T-helper 9 cell (primary cell): ENCODE measurements at places on chromosomes 1 and 21.

GRCh38 chr1:48028218-48029069 lies 31.3 kb upstream of the TRABD2B start:
- no peak for DNase-seq

GRCh38 chr1:93837961-93838360 lies 41.0 kb downstream of the DNTTIP2 start:
- DNase-seq, result no peak

DNA sequence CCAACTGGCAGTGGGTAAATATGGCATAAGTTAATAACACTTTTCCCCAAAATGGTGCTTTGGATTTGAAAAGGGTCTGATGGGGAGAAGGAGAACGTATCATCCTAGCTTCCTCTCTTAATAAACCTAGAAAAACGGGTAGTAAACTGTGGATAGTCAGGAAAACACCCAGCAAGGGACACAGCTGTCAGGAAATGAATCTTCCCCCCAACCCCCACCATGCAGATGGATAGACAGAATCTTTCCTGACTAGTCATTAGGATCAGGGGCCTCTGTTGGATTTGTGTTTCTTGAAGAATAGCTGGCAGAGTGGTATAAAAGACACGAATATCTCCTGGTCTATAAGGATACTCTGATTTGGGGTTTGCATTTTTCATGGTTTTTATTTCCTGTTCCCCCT lies 22.5 kb upstream of the LAX1 start:
- DNase-seq, result no peak

GRCh38 chr1:96465441-96465840 lies 256.1 kb upstream of the PTBP2 start:
- DNase-seq, result no peak

DNA sequence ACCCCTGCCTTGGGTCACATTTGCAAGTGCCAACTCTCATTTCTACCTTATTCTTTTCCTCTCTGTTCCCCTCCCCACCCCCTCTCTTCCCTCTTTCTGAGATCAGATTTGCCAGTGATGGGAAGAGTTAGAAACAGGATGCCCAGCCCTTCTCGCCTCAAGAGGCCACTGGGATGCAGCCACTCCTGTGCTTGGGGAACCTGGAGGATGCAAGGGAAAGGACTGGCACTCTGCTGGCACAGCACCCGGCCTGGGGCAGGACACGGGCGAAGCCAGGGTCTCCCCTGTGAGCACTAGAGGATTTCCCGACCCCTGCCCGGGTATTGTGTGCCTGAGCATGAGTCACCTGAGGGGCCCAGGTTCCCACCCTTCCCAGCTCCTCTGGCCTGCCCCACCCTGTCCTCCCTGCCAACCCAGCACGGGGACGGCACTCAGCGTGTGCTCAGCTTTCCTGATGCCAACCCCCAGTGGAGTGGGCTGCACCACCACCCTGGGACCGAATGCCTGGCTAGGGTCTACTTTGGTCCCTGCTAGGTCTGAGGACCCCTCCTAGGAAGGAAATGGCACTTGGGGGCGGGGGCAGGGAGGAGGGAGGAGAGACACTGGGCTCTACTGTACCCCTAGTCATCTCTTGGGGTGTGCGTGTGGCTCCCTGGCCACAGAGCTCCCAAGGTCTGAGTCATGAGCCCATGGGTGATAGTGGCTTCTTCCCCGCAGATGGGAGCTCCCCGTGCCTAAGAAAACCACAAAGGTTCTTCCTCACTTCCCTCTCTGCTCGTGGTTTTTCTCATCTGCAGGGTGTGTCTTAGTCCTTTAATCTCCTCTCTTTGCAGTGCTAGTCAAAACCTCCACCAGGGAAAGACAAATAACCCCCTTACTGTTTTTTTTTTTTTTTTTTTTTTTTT lies 12.4 kb downstream of the LMNA start:
- DNase-seq, result peak; percentile 74

DNA sequence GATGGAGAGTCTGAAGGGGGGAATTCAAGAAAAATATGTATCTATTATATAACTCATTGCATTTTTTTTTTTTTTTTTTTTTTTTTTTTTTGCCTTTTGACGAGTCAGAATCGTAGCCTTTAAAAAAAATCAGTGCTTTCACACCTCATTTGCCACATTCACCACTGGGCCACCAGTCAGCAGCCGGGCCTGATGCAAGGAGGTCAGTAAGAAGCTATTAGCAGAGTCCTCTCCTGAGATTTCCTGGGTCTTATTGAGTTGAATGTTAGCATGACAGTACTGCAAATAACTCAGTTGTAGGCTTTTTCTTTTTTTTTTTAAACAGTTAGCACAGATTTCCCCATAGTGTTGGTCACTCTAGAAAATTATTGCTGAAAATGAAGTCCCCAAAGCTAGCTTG lies 139.8 kb downstream of the SPATA17 start:
- DNase-seq, result no peak

- no peak for DNase-seq
These were observed 31.6 kb upstream of the RPTN start for GRCh38 chr1:152190589-152190988.

DNA sequence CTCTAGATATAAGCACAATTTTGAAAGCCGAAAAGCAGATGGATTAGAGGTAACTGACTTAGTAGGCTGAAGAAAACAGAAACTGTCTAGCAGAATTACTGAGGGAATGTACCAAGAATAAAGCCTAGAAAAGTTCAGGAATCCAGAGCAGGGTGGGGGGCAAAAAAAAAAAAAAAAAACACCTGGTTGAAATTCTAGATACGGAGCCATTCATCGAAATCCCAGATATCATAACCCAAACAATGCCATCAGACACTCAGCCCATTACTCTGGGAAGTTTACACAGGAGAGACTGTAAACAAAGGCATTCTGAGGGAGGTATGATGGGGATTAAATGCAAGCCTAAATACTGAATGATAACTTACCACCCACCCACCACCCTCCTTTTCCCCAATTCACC lies 45.6 kb downstream of the ENAH start:
- no peak for DNase-seq

- no peak for DNase-seq
These were observed 750 bp downstream of the NECAP2 start for GRCh38 chr1:16441282-16441665.

GRCh38 chr1:168645721-168646120 lies 69.3 kb downstream of the XCL1 start:
- DNase-seq, result no peak

- no peak for DNase-seq
These were observed 18.9 kb upstream of the IPP start for GRCh38 chr1:45769261-45769932.

DNA sequence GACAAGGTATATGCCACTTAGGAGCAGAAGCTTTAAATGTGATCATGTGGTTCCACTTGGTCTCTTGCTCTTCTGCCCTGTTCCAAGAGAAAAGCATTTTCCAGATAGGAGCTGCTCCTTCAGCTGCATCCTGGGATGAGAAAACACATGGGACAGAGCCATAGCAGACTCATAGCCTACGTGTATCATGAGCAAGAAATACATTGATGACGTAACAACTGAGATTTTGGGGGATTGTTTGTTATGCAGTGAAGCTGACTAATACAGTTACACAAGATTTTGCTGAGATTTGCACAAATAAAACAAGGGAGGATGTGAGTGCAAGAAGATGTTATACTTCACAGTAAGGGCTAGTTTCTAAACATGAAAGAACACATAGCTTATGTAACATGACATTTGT lies 36.0 kb upstream of the IRF2BP2 start:
- DNase-seq, result no peak

GRCh38 chr1:59180735-59181134 lies 116.2 kb upstream of the FGGY start:
- no peak for DNase-seq

GRCh38 chr1:219529116-219529515 lies 83.8 kb downstream of the ZC3H11B start:
- DNase-seq, result no peak

- no peak for DNase-seq
These were observed 101.5 kb upstream of the ADGRL2 start for GRCh38 chr1:81699234-81699633.

DNA sequence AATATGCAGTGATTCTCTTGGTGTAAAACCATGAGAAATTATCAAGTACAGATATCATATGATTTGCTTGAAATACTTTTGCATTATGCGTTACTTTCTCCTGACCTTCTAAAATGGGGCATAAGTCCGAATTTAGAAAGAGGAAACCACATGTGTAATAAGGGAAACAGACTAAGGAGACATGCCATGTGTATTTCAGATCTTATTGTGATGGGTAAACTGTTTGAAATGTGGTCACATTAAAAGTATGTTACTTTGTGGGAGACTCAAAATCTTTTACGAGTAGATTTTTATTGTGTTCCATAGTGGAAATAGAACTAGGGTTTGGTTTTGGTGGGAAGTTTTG lies 173.0 kb downstream of the NFIA start:
- DNase-seq, result no peak

- DNase-seq, result no peak
These were observed 56.2 kb downstream of the EVI5 start for GRCh38 chr1:92728697-92729096.

DNA sequence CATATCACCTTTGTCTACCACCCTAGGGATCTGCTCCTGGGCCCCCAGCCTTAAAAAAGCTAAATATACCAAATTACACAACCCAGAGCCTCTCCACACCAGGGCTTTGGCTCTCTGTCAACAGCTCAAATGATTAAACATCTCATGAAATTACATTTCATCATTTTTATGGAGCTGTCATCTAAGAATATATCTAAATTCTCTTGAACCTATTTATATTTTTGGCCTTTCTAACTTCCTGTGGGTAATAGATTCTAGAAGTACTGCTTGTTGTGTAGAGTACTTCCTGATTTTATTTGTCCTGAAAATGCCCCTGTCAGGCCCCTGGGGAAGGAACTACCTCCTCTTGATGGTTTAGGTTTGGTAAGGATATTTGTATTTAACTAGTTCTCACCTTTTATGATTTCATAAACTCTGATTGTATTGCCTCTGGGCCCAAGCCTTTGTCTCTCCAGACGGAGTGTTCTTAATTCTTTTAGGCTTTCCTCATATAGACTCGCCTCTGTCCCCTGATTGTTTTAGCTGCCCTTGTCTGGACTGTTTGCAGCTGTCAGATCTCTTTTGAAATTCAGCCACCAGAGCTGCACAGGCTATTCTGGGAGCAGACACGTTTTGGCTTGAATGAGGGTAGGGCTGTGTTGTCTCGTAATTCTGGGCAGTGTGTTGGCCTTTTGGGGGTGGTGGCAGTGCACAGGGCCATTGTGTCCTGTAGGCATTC lies 16.6 kb downstream of the MYOG start:
- DNase-seq, result no peak

- no peak for DNase-seq
These were observed 389.7 kb upstream of the RUNX1 start for GRCh38 chr21:35438643-35439404.

GRCh38 chr1:153711026-153711425 lies 16.8 kb upstream of the INTS3 start:
- no peak for DNase-seq

GRCh38 chr1:30518696-30519095 lies 204.7 kb downstream of the MATN1 start:
- DNase-seq, result no peak

- no peak for DNase-seq
These were observed 225.2 kb upstream of the TNR start for GRCh38 chr1:175968486-175969172.

DNA sequence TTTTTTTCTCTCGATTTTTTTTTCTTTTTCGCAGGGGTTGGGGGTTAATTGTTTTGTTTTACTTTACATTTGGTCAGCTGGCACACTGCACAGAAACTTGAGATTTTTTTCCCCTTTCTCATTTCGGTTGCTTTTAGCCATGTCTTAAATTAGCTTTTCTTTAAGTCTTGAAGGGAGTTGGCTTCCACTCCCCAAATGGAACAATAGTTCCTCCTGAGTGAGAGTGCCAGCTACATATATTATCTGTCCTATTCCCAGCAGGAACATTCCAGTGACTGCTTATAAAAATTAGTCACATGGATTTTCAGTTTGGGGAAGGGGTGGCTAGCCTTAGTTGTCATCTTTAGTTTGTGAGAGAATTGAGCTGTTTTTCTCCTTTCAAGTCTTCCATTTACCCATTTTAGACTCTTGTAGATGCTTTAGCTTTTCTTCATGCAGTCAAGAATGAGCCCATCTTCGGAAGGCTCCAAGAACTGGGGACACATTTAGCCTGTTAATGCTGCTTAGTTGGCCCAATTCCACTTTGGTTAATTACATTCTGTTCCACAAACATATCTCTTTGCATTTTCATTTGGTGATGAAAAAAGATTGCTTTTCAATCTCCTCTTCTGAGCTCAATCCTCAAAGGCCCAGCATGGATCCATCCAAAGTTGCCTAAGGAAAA lies 510.1 kb upstream of the CXADR start:
- DNase-seq, result no peak
